ENCODE measurements at places on chromosomes 1 and 21. TPM values are rescaled to one million over a fixed set of nuclear protein-coding genes. Genes with fewer than 3 reads are reported as not detected.
A peak's percentile ranks its signal among the peaks of the same experiment; 100 is the strongest.

DNA sequence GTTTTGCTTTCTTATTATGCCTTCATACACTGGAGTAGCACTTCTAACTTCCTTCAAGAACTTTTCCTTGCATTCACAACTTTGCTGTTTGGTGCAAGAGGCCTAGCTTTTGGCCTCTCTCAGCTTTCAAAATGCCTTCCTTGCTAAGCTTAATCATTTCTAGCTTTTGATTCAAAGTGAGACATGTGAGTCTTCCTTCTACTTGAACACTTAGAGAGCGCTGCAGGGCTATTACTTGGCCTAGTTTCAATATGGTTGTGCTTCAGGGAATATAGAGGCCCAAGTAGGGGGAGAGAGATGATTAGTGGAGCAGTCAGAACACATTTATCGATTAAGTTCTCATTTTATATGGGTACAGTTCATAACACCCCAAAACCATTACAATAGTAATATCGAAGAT lies 12.4 kb downstream of the ANGEL2 start:
- H3K36me3 ChIP-seq = peaks cover 88% of the 10 kb centered on the region
- no peaks in the 10 kb centered on the region for H3K27me3 ChIP-seq
- H3K4me3 ChIP-seq = no peak overlapping the region
- no peak overlapping the region for H3K27ac ChIP-seq
- no peak for DNase-seq

GRCh38 chr1:156480411-156481192 lies 20.0 kb downstream of the MEF2D start:
- H3K4me3 ChIP-seq = no peak overlapping the region
- peaks cover 29% of the 10 kb centered on the region for H3K36me3 ChIP-seq
- H3K27me3 ChIP-seq = no peaks in the 10 kb centered on the region
- peaks cover 2% of the 10 kb centered on the region for H3K4me1 ChIP-seq
- H3K27ac ChIP-seq = no peak overlapping the region

DNA sequence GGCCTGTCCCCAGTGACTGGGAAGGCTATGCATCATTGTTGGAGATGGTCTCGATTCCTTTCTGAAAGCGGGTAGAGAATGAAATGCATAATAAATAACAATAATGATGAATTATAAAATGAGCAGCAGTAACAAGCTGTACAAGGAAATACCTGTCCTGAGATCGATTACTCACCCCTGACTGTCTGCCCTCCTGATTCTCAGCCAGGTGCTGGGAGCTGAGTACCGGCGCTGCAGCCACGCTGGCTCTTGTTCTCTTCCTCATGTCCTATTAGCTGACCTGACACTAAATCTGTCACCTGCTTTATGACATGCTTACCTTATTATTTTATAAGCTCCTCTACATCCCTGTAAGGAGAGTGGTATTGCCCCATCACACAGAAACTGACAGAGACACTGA lies 3.4 kb downstream of the AGPAT3 start:
- no peak overlapping the region for H3K4me3 ChIP-seq
- no peak overlapping the region for H3K27ac ChIP-seq

GRCh38 chr21:33403786-33404585 lies 773 bp downstream of the IFNGR2 start:
- DNase-seq = peak; percentile 85
- H3K27me3 ChIP-seq = no peaks in the 10 kb centered on the region
- peak overlapping the region; percentile 47 for H3K27ac ChIP-seq

DNA sequence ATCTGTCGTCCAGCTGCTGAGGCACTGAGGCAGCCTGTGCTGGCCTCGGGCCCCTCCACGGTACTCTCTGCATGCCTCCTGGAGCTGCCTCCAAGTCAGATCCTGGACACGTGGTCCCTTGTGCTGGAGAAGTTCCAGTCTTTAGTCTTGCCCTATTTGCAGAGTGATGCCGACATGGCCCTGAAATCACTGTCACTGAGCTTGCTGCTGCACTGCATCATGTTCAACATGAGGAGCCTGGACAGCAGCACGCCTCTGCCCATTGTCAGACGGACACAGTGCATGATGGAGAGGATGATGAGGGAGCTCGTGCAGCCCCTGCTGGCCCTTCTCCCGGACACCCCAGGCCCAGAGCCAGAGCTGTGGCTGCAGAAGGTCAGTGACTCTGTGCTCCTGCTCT lies 10.0 kb downstream of the URB2 start:
- no peak for DNase-seq
- no peak overlapping the region for H3K4me3 ChIP-seq
- H3K27ac ChIP-seq = no peak overlapping the region
- H3K4me1 ChIP-seq = no peaks in the 10 kb centered on the region

DNA sequence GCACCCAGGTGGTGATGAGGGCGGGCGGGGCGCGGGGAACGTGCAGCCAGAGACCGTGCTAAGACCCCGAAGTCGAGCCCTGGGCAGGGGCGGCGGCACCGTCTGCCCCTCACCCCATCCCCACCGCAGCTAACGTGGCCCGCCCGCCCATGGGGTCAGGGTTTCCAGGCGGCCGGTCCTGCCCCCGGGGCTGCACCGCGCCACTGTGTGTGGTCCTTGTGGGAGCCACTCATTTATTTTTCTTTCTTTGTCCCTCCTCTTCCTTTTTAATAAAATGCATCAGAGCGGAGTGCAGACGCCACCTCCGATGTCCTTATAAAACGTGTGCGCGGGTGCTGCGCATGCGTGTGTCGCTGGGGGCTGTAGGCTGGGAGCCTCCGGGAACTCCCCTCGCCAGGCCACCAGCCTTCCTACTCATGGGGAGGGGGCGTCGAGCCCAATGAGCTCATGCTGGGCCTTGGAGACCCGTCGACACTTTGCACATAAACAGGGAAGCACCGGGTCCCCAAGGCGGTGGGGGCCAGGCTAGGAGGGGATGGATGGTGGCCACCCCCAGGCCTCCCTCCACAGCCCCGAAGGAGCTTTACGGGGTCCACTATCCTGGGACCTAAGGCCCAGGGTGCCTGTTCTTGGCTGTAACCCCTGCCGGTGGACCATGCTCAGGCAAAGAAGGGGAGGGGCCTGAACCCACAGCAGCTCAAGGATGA lies 59.9 kb downstream of the WNT9A start:
- H3K27ac ChIP-seq = no peak overlapping the region
- peaks cover 10% of the 10 kb centered on the region for H3K4me1 ChIP-seq
- no peaks in the 10 kb centered on the region for H3K27me3 ChIP-seq
- DNase-seq = peak; percentile 76

DNA sequence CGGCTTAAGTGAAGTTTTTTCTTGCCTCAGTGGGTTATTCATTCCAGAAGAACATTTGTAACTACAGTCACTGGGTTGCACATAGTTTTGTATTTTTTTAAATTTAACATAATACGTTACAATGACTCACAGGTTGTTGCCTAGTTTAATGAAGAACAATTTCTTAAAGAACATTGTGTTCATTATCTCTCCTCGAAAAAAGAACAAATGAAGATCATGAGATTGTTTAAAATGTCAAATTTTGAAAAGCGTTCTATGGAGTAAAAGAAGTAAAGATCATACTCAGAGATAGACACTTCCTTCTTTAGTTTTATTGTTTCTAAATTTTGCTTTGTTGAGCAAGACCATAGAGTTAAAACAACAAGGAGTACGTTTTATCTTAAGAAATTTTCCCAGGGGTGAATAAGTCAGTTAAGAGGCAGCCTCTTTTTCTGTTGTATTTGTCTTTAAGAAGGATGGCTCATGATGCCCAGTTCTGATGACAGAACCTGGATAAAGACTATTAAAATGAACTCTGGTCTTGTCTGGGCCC lies 10.5 kb upstream of the SLAMF1 start:
- peaks cover 22% of the 10 kb centered on the region for H3K4me1 ChIP-seq
- no peaks in the 10 kb centered on the region for H3K27me3 ChIP-seq
- H3K27ac ChIP-seq = no peak overlapping the region
- H3K4me3 ChIP-seq = no peak overlapping the region
- no peaks in the 10 kb centered on the region for H3K36me3 ChIP-seq
- DNase-seq = no peak

CSRP1 gene
- 16.1 TPM for total RNA-seq

RSPO1 gene
- not detected for total RNA-seq

FCGR1A gene
- total RNA-seq = not detected

PRAMEF26 gene
- not detected for total RNA-seq
